HFF-Myc (cell line): ENCODE measurements at places on chromosomes 3 and 15.

GRCh38 chr3:194723846-194724618 is 38.3 kb downstream of the FAM43A start:
- DNase-seq = no peak

DNA sequence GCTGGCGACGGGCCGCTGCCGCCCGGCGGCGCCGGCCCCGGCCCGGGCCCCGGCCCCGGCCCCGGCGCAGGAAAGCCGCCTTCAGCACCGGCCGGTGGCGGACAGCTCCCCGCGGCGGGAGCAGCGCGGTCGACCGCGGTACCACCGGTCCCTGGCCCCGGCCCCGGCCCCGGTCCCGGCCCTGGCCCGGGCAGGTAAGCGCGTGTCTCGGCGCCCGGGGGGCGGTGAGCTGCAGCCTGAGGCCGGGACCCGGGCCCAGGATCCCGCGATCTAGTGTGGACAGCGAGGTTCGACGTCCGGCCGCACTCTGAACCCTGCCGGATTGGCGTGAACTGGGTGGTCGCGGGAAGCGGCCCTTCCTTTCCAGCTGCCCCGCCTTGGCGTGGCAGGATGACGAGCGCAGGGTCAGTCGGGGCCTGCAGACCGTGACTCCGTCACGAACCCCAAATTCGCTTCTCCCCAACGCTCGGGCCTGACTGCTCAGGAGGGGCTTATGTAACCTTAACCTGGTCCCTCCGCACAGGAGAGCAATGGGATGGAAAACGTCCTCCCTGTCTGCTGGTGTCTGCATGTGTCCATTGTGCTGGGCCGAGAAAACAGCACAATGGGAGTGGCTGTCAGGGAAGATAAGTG is 472 bp downstream of the BSN start:
- no peak for DNase-seq

GRCh38 chr3:172182797-172183196 is 143.4 kb downstream of the FNDC3B start:
- no peak for DNase-seq

DNA sequence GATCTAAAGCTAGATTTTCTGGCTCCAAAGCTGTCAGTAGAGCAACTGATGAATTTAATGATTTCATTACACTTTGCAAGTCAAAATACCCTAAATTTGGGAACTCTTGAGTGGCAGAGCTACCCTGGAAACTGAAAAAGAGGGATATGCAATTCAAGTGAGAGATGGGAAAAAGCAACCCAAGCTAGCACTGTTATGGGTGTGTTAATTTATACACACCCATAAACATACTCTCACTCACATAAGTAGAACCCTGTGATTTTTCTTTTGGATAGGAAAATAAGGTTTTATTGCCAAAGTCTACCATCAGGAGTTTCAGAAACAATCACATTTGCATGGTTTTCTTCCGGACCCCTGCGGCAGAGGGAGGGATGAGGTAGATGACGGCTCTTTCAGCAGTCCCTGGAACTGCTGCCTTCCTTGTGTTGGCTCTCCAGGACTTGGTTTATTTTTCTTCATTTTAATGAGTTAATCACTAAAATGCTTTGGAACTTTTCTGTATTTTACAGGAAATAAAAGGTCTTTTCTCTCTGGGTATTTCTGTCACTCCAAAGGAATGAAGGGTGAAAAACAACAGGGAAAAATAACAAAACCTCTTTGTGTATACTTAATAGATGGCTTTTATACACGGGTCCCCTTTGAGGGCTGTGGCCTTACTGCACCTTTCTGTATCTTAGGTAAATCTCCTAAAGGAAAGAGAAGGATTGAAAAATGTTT is 63.8 kb downstream of the TTC23 start:
- DNase-seq = no peak

DNA sequence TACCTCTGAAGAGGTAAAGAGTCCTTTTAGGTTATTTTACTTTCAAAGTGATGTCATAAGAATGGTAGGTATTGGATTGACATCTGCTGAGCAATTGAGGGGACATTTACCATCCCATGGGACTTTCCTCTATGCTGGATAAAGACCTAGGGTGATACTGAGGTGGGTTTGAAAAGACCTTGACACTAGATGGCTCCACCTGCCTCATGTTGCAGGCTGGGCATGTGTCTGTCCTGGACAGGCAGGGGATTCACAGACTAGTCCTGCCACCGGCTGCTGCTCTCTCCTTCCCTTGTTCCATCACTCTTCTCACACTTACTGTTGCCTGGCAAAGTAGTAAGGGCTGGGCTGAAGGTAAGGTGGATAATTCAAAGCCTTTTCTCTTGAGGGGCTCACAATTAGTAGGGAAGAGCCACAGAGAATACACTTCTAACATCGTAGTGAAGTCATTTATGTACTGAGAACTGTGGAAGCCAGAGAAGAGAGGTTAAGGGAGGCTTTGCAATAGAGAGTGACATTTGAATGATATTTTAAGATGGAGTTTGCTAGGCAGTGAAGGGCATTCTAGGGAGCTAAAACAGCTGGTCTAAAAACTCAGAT is 27.7 kb downstream of the TRAK1 start:
- DNase-seq = no peak

- DNase-seq = no peak
Measured at GRCh38 chr3:1969281-1969680, 129.4 kb upstream of the CNTN4 start.

DNA sequence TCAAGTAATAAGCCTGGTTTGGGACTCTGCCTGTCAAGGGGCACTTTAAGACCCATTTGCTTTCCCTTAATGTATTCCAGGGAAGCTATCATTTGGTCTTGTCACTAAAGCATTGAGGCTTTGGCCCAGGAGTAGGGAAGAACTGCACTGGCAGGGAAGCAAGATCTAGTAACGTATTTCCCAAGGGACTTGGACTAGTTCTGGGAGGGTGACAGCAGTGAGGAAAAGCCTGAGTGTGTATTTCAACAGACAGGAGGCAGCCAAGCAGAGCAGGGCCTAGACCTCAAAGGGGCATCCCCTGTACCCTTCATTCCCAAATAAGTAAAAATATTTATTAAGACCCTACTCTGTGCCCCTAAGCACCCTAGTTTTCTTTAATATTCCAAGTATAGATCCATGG is 92.8 kb downstream of the SRGAP3 start:
- no peak for DNase-seq

DNA sequence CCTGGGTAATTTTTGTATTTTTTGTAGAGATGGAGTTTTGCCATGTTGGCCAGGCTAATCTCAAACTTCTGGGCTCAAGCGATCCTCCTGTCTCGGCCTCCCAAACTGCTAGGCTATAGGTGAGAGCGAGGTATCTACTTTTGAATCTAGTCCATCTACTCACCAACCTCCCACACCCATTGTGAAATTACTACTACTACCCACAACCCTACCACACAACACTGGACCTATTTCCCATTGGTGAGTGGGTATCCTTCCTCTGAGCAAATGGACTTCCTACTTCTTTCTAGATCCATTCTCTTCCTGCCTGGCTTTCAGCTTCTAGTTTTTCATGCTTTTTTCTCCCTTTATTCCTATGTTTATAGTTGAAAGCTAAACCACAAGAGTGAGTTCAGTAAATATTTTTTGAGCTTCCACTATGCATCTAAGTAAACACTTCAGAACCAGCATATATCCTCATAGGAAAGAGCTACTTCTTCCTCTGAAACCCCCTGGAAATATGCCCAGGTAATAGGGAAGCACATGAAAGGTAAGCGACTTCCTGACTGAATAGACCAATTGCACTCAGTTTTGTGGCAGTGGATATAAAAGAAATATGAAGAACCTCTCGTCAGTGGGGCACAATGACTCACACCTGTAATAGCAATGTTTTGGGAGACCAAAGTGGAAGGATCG is 39.1 kb downstream of the MYO1E start:
- no peak for DNase-seq

DNA sequence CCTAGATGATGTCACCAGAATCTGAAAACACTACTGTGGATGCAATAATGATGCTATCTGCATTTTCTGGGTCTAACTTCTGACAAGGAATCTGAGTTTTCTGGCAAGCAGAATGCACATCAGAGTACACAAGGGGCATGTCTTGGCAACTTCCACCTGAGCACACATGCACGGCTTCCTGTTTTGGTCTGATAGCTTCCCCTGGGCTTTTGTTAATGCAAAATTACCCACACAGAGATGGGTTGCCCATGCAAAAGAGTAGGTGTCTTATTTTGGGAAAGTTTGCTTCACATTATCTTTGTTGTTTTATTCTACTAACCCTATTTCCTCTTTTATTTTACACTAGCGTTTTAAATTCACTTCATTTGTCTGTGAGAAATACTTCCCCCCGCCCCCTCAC is 74.2 kb upstream of the SATB1 start:
- no peak for DNase-seq
